Breast epithelium (tissue), 4 donors: ENCODE measurements at places on chromosomes 5 and 9. TPM values are rescaled to one million over a fixed set of nuclear protein-coding genes. Genes with fewer than 3 reads are reported as not detected.
A peak's percentile ranks its signal among the peaks of the same experiment; 100 is the strongest.

Gene ANKRD20A1
- 2.2 TPM for total RNA-seq

DNA sequence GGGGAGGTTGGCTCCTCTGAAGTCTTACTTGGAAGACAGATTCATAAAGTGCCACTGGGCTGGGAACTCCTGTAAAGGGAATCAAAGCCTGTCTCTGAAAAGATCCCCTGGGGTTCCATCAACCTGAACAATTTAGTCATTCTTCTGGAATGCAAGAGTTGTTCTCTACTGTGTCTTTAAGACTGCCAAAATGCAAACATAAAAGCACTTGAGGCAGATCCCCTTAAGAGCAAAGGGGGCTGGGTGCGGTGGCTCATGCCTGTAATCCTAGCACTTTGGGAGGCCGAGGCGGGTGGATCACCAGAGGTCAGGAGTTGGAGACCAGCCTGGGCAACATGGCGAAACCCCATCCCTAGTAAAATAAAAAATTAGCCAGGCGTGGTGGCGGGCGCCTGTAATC is 16.7 kb downstream of the CDKN2AIPNL start:
- no peak for DNase-seq

Gene LRRTM2
- total RNA-seq = 1.0 TPM

Gene HAVCR2
- total RNA-seq = 26.6 TPM

DNA sequence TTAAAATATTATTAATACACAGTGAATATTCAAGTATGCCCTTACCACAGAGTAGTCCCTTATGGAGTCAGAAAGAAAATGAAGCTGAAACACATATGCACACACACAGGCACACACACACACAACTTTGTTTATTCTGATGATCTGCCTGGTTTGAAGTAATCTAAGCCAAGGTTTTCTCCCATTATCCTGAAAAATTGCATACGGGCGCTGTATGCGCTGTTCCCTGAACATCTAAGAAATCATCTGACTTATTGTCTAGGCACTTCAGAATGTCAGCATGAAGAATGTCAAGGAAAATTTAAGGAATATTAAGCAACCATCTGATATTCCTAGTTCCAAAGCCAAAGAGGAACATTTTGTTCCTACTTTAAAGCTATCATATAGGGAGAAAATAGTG is 147.1 kb upstream of the SLC30A5 start:
- no peak for DNase-seq

Gene PCDHGB5
- total RNA-seq = 7.5 TPM

DNA sequence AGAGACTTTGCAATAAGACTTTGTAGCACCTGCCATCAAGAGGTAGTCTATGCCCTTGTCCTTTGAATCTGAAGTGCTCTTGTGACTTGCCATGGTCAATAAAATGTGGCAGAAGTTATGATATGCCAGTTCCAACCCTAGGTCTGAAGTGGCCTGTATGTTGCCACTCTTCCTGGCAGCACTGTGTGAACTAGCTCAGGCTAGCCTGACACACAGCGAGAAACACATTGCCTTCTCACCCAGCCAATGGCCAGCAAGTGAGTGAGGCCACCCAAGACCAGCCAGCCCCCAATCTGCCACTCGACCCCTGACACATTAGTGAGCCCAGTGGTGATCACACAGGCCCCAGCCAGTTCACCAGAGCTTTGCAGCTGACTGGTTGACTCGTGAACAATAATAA is 52.7 kb upstream of the OSMR start:
- no peak for DNase-seq

- peak; percentile 82 for DNase-seq
Observed at GRCh38 chr5:671459-672328, 21.5 kb downstream of the TPPP start.

- no peak for DNase-seq
Observed at GRCh38 chr9:132931178-132931735, 13.2 kb downstream of the TSC1 start.

GRCh38 chr5:54756796-54757402 is 228.5 kb downstream of the ESM1 start:
- no peak for DNase-seq

DNA sequence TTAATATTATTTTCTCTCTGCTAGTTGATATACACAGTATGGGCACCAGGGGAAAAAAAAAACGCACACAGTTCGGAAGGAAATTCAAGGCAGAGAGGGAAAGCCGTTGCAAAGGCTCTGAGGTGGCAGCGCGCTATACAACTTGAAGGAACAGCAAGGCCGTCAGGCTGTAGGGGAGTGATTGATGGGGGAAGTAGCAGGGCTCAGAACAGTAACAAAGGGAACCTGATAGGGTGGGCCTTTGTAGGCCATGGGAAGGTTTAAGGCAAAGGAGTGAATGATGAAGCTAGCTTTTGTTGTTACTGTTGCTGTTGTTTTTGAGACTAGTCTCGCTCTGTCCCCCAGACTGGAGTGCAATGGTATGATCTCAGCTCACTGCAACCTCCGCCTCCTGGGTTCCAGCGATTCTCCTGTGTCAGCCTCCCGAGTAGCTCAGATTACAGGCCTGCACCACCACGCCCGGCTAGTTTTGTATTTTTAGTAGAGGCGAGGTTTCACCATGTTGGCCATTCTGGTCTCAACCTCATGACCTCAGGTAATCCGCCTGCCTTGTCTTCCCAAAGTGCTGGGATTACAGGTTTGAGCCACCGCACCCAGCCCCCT is 27.0 kb downstream of the AQP7 start:
- no peak for DNase-seq

GRCh38 chr9:15961217-15961616 is 408.4 kb downstream of the CCDC171 start:
- DNase-seq = no peak

Gene TMEM252
- total RNA-seq = not detected

Gene MACIR
- 18.4 TPM for total RNA-seq

- no peak for DNase-seq
Observed at GRCh38 chr5:5398071-5398470, 24.4 kb upstream of the ICE1 start.

Gene PCDHB2
- total RNA-seq = 10.8 TPM

Gene CNTNAP3
- total RNA-seq = 14.4 TPM

Gene BASP1
- total RNA-seq = 19.9 TPM

- DNase-seq = no peak
Observed at GRCh38 chr5:132090107-132090506, 16.5 kb downstream of the CSF2 start.

GRCh38 chr5:102578362-102578761 is 79.6 kb upstream of the SLCO6A1 start:
- DNase-seq = no peak

DNA sequence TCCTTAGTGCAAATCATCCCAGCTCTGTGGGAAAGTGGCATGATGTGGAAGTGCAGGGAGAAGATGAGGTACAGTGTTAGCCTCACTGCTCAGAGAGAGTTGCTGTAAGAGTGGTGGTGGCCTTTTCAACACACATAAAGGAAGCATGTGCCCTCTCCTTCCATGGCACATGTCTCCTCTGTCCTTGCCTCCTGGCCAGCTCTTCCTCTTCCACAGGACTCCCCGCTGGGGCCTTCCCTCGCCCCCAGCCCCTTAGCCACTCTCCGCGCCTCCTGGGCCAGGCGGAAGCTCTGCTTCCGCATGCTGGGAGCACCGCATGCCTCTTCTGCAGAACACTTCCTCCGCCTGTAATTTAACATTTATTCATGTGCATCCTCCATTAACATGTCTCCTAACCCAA is 4.8 kb upstream of the KCNMB1 start:
- DNase-seq = no peak
